Endodermal cell (in vitro differentiated cells): ENCODE measurements at places on chromosomes 12 and 14. TPM values are rescaled to one million over a fixed set of nuclear protein-coding genes. Genes with fewer than 3 reads are reported as not detected.
A peak's percentile ranks its signal among the peaks of the same experiment; 100 is the strongest.

- no peaks in the 10 kb centered on the region for H3K4me1 ChIP-seq
- no peaks in the 10 kb centered on the region for H3K27me3 ChIP-seq
- no peaks in the 10 kb centered on the region for H3K36me3 ChIP-seq
- no peak overlapping the region for H3K4me3 ChIP-seq
Measured at GRCh38 chr14:35512765-35513164, 21.2 kb upstream of the INSM2 start.

GRCh38 chr14:38755036-38755435, 348.0 kb downstream of the SEC23A start:
- no peaks in the 10 kb centered on the region for H3K27me3 ChIP-seq
- H3K27ac ChIP-seq, result no peak overlapping the region
- no peaks in the 10 kb centered on the region for H3K4me1 ChIP-seq
- no peak overlapping the region for H3K4me3 ChIP-seq
- no peak for DNase-seq
- no peaks in the 10 kb centered on the region for H3K36me3 ChIP-seq

DNA sequence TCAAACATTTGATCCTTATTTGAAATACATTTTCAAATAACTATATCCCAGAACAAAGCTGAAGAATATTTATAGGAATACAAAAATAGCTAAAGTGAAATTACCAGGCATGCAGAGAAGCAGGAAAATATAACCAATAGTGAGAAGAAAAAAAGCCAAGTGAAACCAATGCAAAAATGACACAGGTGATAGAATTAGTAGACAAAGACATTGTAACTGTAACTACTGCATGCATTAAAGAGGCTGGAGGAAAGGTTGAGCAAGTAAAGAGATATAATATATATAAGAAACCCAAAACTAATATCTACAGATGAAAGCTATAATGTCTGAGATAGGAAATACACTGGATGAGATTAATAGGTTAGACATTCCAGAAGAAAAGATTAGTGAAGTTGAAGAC, 49.2 kb upstream of the PRPF39 start:
- peaks cover 68% of the 10 kb centered on the region for H3K36me3 ChIP-seq
- no peaks in the 10 kb centered on the region for H3K4me1 ChIP-seq
- no peak overlapping the region for H3K27ac ChIP-seq
- no peak for DNase-seq
- no peak overlapping the region for H3K4me3 ChIP-seq

MMP17 gene
- total RNA-seq, result 7.4 and 12.0 TPM in 2 replicates

GRCh38 chr12:54352891-54353874, 11.1 kb downstream of the GPR84 start:
- H3K4me3 ChIP-seq, result peak overlapping the region; percentile 53
- H3K36me3 ChIP-seq, result peaks cover 29% of the 10 kb centered on the region
- no peaks in the 10 kb centered on the region for H3K27me3 ChIP-seq
- peak overlapping the region; percentile 97 for H3K27ac ChIP-seq
- peak; percentile 78 for DNase-seq
- H3K4me1 ChIP-seq, result peaks cover 45% of the 10 kb centered on the region

DNA sequence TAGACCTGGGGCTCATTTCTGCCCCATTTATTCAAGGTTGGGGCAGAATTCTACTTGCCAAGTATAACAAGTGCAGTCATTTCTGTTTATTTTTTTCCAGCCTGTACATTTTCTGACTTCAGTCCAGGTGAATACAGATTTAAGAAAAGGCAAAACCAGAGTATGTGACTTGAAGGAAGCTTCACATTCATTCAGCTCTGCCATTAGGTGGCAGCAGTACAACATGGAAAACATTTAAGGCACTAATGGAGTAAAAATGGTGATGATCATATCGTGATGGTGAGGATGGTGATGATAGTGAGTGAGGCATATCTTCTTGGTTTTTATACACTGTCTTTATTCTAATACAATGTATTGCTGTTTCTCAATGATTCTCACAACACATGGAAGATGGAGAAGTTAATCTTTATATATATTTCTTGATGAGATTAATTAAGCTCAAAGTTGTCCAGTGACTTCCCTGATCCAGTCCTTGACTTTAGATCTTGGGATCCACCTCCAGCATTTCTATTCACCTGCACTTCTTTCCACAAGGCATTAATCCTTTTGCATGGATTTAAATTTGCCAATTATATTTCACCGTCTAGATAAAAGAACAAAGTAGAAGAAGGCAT, 176.7 kb upstream of the SEL1L start:
- no peaks in the 10 kb centered on the region for H3K27me3 ChIP-seq
- no peak overlapping the region for H3K27ac ChIP-seq
- peak; percentile 65 for DNase-seq
- no peak overlapping the region for H3K4me3 ChIP-seq

SLC5A8 gene
- not detected in 3 replicates for total RNA-seq

- no peak for DNase-seq
- no peaks in the 10 kb centered on the region for H3K27me3 ChIP-seq
- no peak overlapping the region for H3K4me3 ChIP-seq
- no peaks in the 10 kb centered on the region for H3K36me3 ChIP-seq
- H3K4me1 ChIP-seq, result no peaks in the 10 kb centered on the region
Measured at GRCh38 chr14:47763188-47763854, 87.9 kb upstream of the MDGA2 start.

TAS2R43 gene
- total RNA-seq, result 0.38 to 0.82 TPM (median 0.70 TPM) in 3 replicates

- H3K27ac ChIP-seq, result no peak overlapping the region
- H3K4me3 ChIP-seq, result no peak overlapping the region
- no peaks in the 10 kb centered on the region for H3K4me1 ChIP-seq
- peaks cover 5% of the 10 kb centered on the region for H3K36me3 ChIP-seq
- no peak for DNase-seq
- no peaks in the 10 kb centered on the region for H3K27me3 ChIP-seq
Measured at GRCh38 chr12:128867466-128867865, 14.2 kb downstream of the GLT1D1 start.

DNA sequence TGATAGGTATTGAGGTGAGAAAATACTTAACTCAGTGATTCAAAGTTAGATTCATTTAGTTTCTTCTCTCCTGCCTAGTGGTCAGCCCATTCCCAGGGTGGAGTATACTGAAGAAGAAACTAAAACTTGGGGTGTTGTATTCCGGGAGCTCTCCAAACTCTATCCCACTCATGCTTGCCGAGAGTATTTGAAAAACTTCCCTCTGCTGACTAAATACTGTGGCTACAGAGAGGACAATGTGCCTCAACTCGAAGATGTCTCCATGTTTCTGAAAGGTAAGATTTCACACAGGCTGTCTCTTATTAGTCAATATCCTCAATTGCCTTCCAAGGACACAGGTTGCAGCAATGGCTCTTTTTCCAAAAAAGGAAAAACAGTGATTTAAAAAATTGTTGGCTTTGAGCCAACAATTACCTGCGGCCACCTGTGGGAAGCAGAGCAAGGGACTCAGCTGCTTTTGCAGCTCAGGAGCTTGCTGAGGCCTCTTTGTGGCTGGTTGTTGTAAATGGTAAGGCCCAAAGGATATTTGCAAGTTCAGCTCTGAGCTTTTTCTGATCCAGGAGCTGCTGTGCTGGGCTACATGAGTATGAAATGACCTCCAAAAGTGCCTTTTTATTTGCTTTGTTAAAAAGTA, 33.9 kb downstream of the TPH2 start:
- H3K27me3 ChIP-seq, result no peaks in the 10 kb centered on the region
- H3K27ac ChIP-seq, result no peak overlapping the region
- peak; percentile 74 for DNase-seq
- no peaks in the 10 kb centered on the region for H3K36me3 ChIP-seq
- H3K4me3 ChIP-seq, result no peak overlapping the region
- H3K4me1 ChIP-seq, result peaks cover 20% of the 10 kb centered on the region

DNA sequence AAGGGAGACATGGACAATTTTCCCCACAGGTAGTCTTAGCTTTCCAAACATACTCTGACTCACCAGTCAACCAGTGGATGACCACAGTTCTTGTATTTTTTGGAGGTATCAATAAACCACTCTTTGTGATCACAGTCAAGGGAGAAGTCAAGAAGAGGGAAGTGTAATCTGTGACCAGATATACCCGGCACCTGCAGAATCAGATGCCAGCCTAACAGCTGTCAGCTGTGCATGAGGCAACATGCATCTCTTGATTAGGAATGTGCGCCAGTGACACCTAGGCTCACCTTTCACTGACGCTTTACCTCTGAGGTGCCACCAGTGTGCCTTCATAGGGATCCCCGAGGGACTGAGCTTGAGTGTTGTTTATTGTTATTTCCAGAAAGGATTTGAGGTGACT, 20.0 kb downstream of the PROX2 start:
- DNase-seq, result no peak
- H3K27me3 ChIP-seq, result peaks cover 3% of the 10 kb centered on the region
- no peak overlapping the region for H3K4me3 ChIP-seq
- H3K27ac ChIP-seq, result no peak overlapping the region
- H3K4me1 ChIP-seq, result peaks cover 12% of the 10 kb centered on the region

- peak; percentile 89 for DNase-seq
- no peaks in the 10 kb centered on the region for H3K4me1 ChIP-seq
- H3K4me3 ChIP-seq, result no peak overlapping the region
- no peaks in the 10 kb centered on the region for H3K36me3 ChIP-seq
- peaks cover 7% of the 10 kb centered on the region for H3K27me3 ChIP-seq
Measured at GRCh38 chr12:125329239-125330102, 264.2 kb downstream of the AACS start.

WNT1 gene
- total RNA-seq, result not detected in 2 replicates

DNA sequence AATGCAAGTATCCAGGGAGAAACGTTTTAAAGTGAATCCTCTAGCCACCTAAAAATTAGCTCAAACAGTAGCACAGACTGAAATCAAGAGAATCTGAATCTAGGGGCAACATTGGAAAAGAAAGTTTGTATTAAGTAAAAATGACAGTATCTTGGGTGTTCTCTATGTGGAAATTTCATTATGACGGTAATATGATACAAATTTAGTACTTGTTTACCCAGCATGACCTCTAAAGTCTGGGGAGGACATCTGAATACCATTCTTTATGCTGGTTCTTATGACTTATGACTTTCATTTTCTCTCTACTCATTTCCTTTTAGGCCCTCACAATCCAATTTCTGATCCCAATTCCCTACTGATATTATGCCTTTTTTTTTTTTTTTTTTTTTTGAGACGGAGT, 14.0 kb downstream of the GTSF1 start:
- DNase-seq, result no peak
- no peak overlapping the region for H3K27ac ChIP-seq
- H3K4me1 ChIP-seq, result no peaks in the 10 kb centered on the region
- H3K36me3 ChIP-seq, result no peaks in the 10 kb centered on the region
- H3K4me3 ChIP-seq, result no peak overlapping the region

SLC11A2 gene
- total RNA-seq, result 70.0 to 107 TPM (median 99.1 TPM) in 3 replicates

DNA sequence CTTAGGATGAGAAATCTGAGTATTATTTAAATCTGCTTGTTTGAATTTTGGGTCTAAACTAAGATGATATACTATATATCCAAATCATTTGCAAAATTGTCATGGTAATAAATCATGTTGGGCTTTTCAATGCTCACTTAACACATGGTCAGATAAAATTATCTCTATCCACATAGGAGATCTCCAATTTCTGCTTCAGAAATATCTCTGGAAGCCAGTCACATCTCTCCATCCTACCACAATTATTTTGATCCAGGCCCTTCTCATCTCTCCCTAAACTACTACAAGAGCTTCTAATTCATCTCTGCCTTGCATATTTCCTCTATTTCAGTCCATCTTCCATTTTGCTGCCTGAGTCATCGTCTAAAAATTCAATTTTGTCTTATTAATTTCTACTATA, 3.8 kb downstream of the DCN start:
- H3K27me3 ChIP-seq, result no peaks in the 10 kb centered on the region
- no peaks in the 10 kb centered on the region for H3K36me3 ChIP-seq
- no peak overlapping the region for H3K27ac ChIP-seq
- H3K4me3 ChIP-seq, result no peak overlapping the region

RPS6KA5 gene
- total RNA-seq, result 2.9 to 5.1 TPM (median 4.3 TPM) in 3 replicates

DNA sequence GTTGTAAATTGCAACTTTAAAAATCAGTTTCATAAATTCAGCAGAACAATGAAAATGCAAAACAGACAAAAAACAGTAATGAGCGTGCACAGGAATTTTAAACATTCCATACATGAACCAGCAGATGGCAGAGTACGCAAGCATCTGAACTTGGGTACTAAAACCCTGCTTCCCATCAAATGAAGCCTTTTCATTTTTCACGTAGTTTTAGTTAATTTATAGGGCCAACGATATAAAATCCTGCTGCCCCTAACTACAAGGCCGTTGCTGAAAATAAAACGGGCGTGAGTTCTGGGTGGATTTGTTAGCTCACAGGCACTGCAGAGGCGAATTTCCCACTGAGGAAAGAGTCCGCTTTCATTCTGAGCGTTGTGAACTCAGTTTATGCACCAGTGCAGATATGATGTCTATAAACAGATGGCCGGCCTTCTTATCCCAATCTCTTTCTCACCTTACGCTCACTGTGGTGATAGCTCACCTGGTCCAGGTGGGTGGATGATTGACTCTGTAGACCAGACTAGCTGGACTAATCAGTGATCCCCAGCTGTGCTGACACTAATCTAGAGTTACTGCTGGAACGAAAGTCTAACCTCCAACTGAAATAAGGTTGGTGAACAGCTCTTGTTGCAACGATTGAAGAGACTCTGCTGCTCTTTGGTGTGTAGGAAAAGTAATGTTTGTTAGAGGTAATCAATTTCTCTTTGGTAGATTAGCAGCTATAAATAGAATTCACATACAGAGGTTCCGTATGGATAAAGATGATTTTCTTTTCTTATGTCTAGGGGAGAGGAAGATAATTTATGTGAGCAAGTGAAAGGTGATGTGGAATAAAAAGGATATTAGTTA, 89.2 kb downstream of the PDZRN4 start:
- H3K36me3 ChIP-seq, result no peaks in the 10 kb centered on the region
- H3K4me3 ChIP-seq, result no peak overlapping the region

DNA sequence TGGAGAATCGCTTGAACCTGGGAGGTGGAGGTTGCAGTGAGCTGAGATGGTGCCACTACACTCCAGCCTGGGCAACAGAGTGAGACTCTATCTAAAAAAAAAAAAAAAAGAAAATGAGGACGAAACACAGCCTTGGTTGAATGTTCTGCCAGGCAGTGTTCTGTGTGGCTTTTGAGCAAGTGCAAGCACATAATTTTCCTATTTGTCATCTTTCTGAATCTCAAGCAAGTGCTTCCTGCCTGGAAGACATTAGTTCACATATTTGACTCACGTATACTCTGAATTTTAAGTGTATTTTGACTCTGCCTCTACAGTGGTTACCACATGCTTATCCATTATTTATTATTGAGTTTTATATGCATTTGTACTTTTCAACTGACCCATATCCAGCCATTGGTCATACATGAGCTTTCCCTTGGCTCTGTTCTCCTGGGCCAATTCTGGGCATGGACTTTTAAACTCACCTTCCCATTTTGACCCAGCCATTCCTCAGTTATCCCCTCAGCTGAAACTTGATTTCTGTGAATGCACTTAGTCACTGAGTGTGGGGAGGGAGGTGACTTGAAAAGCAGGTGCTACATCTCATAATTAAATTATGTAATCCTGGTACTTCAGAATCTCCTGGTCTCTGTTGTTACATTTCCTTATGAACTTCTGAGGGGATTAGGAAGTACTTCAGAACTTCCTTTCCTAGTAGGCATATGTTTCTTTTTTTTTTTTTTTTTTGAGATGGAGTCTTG, 8.1 kb downstream of the OR10G2 start:
- H3K36me3 ChIP-seq, result no peaks in the 10 kb centered on the region
- H3K4me1 ChIP-seq, result no peaks in the 10 kb centered on the region
- DNase-seq, result no peak
- H3K27me3 ChIP-seq, result no peaks in the 10 kb centered on the region

GRCh38 chr14:92759679-92760523, 11.5 kb upstream of the LGMN start:
- no peak overlapping the region for H3K27ac ChIP-seq
- DNase-seq, result no peak
- no peaks in the 10 kb centered on the region for H3K4me1 ChIP-seq
- H3K27me3 ChIP-seq, result peaks cover 5% of the 10 kb centered on the region
- H3K4me3 ChIP-seq, result no peak overlapping the region

TOMM20L gene
- not detected in 2 replicates for total RNA-seq

GDF3 gene
- total RNA-seq, result 0.72 to 4.3 TPM (median 1.3 TPM) in 3 replicates

SLC25A47 gene
- not detected in 3 replicates for total RNA-seq

INHBE gene
- 0.24 and 0.54 TPM in 2 replicates for total RNA-seq

- no peaks in the 10 kb centered on the region for H3K27me3 ChIP-seq
- peaks cover 30% of the 10 kb centered on the region for H3K36me3 ChIP-seq
- no peaks in the 10 kb centered on the region for H3K4me1 ChIP-seq
Measured at GRCh38 chr14:96309133-96309895, 53.3 kb downstream of the BDKRB1 start.
